ENCODE measurements at places on chromosomes 4 and X. TPM values are rescaled to one million over a fixed set of nuclear protein-coding genes. Genes with fewer than 3 reads are reported as not detected.

DNA sequence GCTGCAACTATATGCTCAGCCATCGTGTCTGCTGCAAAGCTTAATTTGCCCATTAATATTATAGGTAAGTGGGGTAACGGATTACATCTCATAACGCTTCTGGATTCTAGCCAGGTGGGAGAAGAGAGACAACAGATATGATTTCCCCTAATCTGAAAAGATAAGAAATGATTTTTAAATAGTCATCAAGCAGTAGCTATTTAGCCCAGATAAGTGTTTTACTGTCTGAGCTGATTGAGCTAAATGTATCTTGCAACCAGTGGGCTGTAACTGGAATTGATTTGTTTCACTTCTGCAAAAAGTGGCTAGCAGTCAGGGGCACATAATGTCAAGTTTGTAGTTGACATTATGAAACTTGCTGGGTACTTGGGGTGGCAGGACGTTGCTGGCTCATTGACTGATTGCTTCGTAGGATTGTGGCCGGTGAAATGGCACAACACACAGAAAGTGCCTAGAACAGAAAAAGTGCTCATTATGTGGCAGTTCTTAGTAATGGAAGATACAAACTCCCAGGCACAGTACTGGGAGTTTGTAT lies 18.5 kb downstream of the LAP3 start:
- no peak for DNase-seq

GRCh38 chr4:105765690-105766407 lies 57.3 kb downstream of the GSTCD start:
- DNase-seq, result no peak

The MRPL1 gene
- total RNA-seq, result 27.1 TPM

The TMEM271 gene
- 0.21 TPM for total RNA-seq

- DNase-seq, result no peak
Measured at GRCh38 chr4:108397850-108398249, 222.5 kb upstream of the RPL34 start.

The UGT8 gene
- 14.2 TPM for total RNA-seq

The SLC9B1 gene
- 1.6 TPM for total RNA-seq

- no peak for DNase-seq
Measured at GRCh38 chrX:120287513-120288112, 23.6 kb downstream of the TMEM255A start.

DNA sequence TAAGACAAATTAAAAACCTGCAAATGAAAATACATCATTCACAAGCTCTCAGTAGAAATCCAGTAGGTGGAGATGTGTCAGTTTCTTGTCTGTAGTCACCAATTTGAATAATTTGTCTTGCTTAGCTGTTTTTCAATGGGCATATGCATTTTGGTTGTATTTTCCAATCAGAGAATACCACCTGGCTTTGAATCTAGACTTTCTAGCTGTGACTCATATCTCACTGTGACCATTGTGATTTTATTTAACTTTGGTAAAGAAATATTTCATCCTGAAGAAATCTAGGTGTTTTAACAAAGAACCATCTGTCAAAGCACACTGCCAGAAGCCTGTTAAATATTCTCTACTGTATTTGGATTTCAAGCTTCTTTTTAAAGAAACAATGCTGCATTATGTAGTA lies 1650.6 kb upstream of the IGFBP7 start:
- no peak for DNase-seq

The EREG gene
- 4.4 TPM for total RNA-seq

GRCh38 chr4:153514001-153514526 lies 47.9 kb downstream of the TMEM131L start:
- no peak for DNase-seq

The ANKRD37 gene
- 3.6 TPM for total RNA-seq

The CAPN6 gene
- 7.8 TPM for total RNA-seq

- no peak for DNase-seq
Measured at GRCh38 chrX:134969726-134970125, 21.1 kb upstream of the SMIM10 start.

The CXCL11 gene
- total RNA-seq, result not detected

DNA sequence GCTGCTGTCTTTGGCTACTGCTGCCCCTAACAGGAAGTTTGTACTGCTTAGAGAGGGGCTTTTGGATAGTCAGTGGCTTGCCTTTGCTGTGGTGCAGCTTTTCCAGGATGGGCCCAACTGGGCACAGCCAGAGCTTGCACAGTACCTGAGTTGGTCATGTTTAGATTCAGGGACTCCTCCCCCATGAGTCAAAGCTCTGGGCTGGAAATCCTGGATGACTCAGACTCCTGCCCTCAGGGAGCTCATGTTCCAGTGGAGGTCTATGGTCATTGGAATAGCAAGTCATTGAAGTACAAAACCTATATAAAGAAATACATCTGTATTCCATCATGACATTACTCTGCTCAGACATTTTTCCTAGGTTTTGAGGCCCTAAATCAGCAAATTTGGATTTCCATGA lies 66.7 kb upstream of the PJA1 start:
- DNase-seq, result no peak

DNA sequence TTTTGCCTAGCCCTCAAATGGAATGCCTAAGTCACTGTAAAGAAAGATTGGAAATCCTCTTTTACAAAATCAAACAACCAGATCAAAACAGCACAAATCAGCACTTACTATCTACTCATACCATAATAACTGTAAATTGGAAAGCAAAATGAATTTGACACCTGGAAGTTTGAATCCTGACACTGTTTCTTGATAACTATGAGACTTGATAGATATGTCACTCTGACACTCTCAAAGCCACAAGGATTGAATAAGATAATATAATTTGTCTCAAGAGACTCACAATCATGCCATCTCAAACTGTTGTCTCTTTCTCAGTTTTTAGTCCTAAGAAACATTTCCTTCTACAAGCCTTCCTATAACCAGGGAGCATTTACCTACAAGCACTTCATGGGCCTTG lies 302.6 kb upstream of the DIAPH2 start:
- no peak for DNase-seq

DNA sequence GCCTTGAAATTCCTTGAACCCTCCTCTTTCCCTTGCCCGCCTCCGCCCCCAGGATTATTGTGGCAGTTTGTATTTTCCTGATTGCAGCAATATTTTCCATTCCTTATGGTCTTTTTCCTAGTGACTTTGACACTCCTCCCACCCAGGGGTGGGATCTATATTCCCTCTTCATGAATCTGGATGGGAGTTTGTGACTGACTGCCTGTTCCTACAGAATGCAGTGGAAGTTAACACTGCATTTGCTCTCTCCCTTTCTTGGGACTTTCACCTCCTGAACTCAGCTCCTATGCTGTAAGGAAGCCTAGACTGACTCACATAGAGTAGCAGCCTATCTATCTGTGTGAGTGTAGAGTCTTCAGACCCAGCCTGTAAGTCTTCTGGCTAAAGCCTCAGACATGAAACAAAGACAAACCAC lies 2.2 kb downstream of the FUNDC2 start:
- DNase-seq, result no peak

DNA sequence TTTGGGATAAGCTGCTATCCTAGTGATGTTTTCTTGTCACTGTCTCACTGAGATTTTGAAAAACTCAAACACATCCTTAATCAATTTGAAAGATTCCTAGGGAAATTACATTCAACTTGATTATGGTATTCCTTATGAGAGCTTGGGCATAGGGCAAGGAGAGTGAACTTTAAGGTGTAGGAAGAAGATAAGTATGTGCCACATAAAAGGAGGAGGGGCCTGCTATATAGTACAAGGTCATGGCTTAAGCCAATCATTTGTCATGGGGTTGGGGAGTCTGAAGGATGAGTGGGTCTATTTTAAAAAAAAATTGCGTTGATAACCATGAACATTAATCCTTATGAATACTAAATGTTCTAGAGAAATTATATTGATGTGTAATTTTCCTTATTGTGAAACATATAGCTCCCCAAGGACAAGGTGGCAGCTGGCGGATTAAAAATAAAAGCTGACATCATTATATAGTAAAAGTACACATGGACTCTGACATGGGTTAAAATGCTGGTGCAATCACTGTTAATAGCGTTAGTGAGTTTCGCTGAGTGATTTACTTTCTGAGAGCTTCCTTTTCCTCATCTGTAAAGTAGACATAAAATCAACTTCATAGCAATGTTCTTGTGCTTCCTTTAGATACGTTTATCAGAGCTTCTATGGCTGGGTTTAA lies 17.4 kb downstream of the GALNT7 start:
- no peak for DNase-seq

The DDX60 gene
- 8.7 TPM for total RNA-seq

GRCh38 chrX:1248331-1249061 lies 20.1 kb upstream of the CSF2RA start:
- DNase-seq, result no peak

DNA sequence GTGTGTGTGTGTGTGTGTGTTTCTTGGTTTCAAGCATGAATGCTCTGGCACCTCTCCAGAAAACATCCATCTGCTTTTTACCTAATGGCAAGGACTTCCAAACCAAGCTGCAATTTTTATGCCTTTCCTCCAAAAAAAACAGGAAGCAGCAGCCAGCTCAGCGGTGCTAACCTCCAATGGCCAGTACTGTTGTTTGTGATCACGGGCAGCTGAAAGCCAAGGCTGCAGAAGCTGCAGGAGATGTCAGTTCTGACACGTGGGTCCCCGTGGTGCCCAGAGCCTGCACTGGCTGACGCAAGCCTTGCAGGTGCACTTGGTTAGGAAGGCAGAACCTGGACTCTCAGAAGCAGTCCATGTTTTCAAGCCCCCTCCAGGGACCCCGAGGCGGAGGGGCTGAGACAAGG lies 313.6 kb upstream of the DDX53 start:
- DNase-seq, result no peak

DNA sequence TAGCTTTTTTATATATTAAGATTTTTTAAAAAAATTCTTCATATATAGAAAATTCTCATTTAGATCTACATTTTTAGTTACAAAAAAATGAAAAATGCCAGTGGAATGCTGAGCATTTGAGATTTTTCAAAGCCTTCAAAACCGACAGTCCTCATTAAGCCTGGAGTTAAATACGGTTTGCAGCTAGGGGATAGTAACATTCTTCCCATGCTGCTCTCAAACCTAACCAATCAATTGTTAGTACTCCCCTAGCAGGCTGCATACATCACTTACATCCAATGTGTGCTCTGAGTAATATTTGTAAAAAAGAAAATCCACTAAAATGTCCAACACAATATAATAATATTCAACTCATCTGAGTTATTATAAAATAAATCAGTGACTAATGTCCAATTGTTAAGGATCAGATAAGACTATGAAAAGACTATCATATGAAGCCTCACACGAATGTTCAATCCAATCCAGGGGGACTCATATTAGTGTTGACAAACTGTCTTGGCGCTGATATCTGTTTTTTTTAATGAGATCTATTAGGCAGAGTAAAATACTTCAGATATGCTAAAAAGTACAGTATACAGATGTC lies 227.6 kb upstream of the MAB21L2 start:
- no peak for DNase-seq

The STBD1 gene
- total RNA-seq, result 4.1 TPM

The DAPP1 gene
- total RNA-seq, result 41.8 TPM

The JCHAIN gene
- total RNA-seq, result not detected

GRCh38 chr4:75289914-75290582 lies 224.2 kb downstream of the RCHY1 start:
- DNase-seq, result no peak

GRCh38 chr4:24370421-24370820 lies 213.9 kb downstream of the DHX15 start:
- no peak for DNase-seq

The ERVMER34-1 gene
- 1.9 TPM for total RNA-seq

DNA sequence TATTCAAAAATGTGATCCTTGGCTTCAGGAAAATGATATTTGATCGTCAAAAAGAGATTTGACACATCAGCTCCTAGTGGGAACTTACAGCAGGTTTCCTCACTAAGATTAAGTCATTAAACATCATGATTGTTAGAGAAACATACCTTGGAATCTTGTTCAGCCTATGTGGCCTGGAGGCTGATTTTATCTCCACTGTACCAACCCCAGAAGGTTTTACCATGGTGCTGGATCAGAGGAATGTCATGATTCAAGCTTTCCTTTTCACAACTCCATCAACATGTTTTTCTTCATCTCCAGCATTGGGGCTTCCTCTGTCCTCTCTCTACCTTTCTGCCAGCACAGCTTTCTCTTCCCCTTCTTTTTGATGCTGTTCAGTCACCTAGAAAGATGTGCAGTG lies 68.4 kb upstream of the MID1IP1 start:
- DNase-seq, result no peak

- no peak for DNase-seq
Measured at GRCh38 chrX:131235768-131236545, 53.1 kb downstream of the IGSF1 start.

- DNase-seq, result no peak
Measured at GRCh38 chr4:56038487-56039162, 89.9 kb downstream of the CEP135 start.

- DNase-seq, result no peak
Measured at GRCh38 chr4:617644-618641, 7.4 kb upstream of the PDE6B start.

DNA sequence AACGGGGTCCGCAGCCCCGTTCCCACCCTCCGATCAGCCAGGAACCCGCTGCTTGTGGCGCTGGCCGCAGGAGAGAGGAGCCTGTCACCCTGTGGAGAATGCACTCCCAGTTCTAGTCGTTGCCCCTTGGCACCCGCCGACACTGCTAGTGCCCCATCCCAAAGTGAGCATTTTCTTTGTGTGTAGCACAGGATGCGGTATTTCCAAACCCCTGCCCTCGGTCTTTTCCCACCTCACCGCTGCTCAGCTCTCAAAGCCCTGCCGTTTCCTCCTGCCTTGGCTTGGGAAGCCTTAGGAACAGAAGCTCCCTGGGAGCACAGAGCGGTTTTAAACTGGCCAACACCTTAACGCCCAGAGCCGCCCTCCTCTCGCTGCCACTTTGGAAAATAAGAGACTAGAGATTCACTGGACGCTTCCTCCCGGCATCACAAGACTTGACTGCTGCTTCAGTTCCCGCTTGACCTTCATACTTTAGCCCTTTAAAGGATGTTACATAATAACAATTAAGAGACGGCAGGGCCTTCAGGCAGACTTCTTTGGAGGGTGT lies 772 bp downstream of the CYP4V2 start:
- no peak for DNase-seq

DNA sequence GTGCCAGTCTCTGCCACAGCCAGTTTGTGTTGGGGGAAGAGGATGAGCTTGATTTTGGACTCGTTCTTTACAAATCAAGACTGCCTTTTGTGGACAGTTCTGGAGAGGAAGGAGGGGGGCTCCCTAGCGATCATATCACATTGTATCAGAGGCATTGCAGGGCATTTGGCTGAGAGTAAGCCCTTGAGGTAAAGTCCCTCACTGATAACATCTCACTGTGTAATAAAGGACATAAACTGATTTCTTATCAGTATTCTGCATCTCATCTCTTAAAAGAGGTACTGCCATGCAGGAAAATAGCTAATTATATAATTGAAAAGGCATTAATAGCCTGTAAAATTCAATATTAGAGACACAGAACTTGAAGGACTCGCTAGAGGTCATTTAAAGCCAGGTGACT lies 6.1 kb upstream of the IGFBP7 start:
- DNase-seq, result no peak

GRCh38 chr4:5979981-5980380 lies 38.2 kb downstream of the C4orf50 start:
- DNase-seq, result no peak

The FGFR3 gene
- total RNA-seq, result 44.3 TPM

All from type B pancreatic cell (in vitro differentiated cells).